CD8-positive, alpha-beta memory T cell (primary cell): ENCODE measurements at places on chromosomes 5 and 9.
A peak's percentile ranks its signal among the peaks of the same experiment; 100 is the strongest.

- H3K27ac ChIP-seq, result no peak overlapping the region
- no peaks in the 10 kb centered on the region for H3K36me3 ChIP-seq
- H3K4me1 ChIP-seq, result peaks cover 13% of the 10 kb centered on the region
- DNase-seq, result peak; percentile 37
- H3K4me3 ChIP-seq, result no peak overlapping the region
Observed at GRCh38 chr9:111483439-111483857, 735 bp downstream of the ECPAS start.

GRCh38 chr9:117278471-117279035 lies 136.3 kb downstream of the ASTN2 start:
- no peak for DNase-seq
- no peaks in the 10 kb centered on the region for H3K36me3 ChIP-seq
- H3K27me3 ChIP-seq, result no peaks in the 10 kb centered on the region
- no peaks in the 10 kb centered on the region for H3K4me1 ChIP-seq
- H3K4me3 ChIP-seq, result no peak overlapping the region

- H3K4me3 ChIP-seq, result no peak within 1 kb of the TSS
- H3K27me3 ChIP-seq, result no peaks in the 10 kb centered on the region
- H3K27ac ChIP-seq, result no peak within 1 kb of the TSS
- H3K36me3 ChIP-seq, result no peaks in the 10 kb centered on the region
Observed at GRCh38 chr9:25678147-25678666, at the start of gene TUSC1. TUSC1 (minus strand) TSS chr9:25678444; CDS start chr9:25678312, 132 bp downstream.

DNA sequence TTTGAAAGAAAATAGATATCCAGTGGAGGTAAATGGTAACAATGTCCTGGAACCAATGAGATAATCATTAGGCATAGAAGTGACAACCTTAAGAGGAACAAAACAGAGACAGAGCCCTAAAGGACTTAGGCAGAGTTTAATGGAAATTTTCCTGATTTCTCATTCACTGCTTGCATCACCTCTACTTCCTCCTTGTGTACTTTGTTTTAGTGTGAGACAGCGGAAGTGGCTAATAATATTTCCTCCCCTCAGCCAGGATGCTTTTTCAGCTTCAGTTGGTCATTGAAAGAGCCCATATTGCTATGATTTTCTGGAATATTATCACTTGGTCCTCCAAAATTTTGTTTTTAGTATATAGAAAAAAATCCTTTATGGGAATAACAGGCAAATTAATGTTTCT lies 153.4 kb upstream of the MPDZ start:
- H3K27ac ChIP-seq, result no peak overlapping the region
- H3K27me3 ChIP-seq, result no peaks in the 10 kb centered on the region
- H3K4me1 ChIP-seq, result no peaks in the 10 kb centered on the region

- H3K27me3 ChIP-seq, result no peaks in the 10 kb centered on the region
- H3K4me3 ChIP-seq, result no peak overlapping the region
- no peaks in the 10 kb centered on the region for H3K4me1 ChIP-seq
- H3K36me3 ChIP-seq, result no peaks in the 10 kb centered on the region
Observed at GRCh38 chr5:128881502-128882018, 83.7 kb upstream of the SLC27A6 start.

- no peak for DNase-seq
- no peaks in the 10 kb centered on the region for H3K36me3 ChIP-seq
- peaks cover 36% of the 10 kb centered on the region for H3K4me1 ChIP-seq
- no peak overlapping the region for H3K4me3 ChIP-seq
- H3K27ac ChIP-seq, result no peak overlapping the region
Observed at GRCh38 chr9:109972026-109972882, 192.3 kb downstream of the PALM2AKAP2 start.

GRCh38 chr9:78121488-78121887 lies 89.9 kb upstream of the GNAQ start:
- H3K27ac ChIP-seq, result no peak overlapping the region
- peaks cover 27% of the 10 kb centered on the region for H3K4me1 ChIP-seq
- no peaks in the 10 kb centered on the region for H3K36me3 ChIP-seq
